ENCODE measurements at places on chromosomes 4 and X. TPM values are rescaled to one million over a fixed set of nuclear protein-coding genes. Genes with fewer than 3 reads are reported as not detected.

The MANBA gene
- total RNA-seq: 9.8 TPM

DNA sequence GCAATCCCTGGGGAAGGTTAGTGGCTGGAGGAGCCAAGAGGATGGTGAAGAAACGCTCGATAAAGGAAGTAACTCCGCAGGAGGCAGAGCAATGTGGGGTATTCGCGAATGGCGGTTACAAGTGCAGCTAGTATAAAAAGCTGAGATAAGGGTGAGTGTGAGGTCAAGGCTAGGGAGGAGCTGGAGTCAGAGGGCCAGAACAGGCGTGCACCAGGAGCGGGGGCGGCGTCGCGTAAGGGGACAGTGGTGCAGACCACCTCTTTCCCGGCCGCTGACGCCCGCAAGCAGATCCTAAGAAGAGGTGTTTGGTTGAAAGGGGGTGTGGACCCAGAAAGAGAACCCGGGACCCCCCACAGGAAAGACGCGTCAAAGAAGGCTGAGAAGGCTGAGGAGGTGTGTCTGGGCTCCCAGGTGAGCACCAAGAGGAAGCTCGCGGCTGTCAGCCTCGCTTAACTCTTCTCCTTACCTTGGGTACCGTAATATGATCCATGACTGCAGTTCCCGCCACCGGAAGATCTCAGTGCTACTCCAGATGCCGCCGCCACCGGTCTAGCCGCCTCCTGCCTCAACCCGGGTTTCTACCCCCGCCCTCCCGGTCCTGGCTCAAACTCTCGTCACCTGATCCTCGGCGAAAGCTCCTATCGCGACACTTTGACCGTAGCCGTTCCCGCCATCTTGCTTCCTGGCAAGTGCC is at the start of gene MTMR8:
MTMR8 (minus strand) TSS at position 579 of the 694 bp plus-strand sequence; CDS start at position 490, 89 bp downstream.
- DNase-seq: peak; percentile 70

The ANXA10 gene
- total RNA-seq: 3.0 TPM

DNA sequence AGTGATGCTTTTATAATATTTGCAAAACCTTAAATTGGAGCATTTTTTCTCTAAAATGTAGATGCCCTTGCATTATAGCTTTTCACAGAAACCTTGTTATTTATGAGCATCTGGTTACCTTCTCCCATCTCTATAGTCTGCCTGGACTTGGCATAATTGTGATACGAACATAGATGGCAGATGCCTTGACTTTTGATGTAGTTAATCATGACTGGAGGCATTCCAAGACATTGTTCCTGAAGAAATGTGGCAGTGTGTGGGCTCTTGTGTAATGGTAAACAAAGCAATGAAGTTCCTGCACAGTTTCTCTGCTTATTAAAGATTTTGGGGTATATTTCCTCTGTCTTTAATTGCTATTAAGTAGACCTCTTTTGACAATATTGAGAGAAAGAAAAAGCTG is 500.1 kb downstream of the PCDH19 start:
- no peak for DNase-seq

GRCh38 chrX:2596045-2596444 is 95.0 kb upstream of the CD99 start:
- no peak for DNase-seq

DNA sequence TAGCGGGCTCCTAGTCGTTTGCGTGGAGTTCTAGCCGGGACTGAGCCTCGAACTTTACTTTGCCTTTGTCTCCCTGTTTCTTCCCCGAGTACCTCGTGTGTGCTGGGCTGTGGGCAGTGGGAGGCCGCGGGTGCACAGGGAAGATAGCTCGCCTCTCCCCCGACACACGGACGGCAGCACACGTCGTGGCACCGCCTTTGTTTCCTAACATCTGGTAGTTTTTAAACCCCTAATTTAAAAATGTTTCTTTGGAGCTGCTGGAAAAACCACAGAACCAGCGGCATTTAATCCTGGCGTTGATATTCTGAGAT is 866 bp downstream of the RBM46 start:
- no peak for DNase-seq

The NR0B1 gene
- 67.1 TPM for total RNA-seq

DNA sequence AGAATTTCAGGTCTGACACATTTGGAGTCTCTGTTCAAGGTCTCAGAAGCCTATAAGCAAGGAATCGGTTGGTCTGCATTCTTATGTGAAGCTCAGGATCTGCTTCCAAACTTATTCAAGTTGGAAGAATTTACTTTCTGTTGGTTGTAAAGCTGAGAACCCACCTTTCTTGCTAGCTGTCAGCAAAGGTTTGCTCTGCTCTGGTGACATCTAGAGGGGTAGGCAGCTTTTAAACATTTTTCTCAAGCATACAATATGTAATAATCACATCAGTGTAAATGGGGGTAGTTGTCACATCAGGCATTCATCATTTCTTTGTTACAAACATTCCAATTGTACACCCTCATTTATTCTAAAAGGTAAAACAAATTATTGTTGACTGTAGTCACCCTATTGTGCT is 935.2 kb downstream of the TRAM1L1 start:
- DNase-seq: no peak

Data from PC-9 (cell line).